Umbilical cord (tissue), 2 donors: ENCODE measurements at places on chromosomes 5 and 9.

DNA sequence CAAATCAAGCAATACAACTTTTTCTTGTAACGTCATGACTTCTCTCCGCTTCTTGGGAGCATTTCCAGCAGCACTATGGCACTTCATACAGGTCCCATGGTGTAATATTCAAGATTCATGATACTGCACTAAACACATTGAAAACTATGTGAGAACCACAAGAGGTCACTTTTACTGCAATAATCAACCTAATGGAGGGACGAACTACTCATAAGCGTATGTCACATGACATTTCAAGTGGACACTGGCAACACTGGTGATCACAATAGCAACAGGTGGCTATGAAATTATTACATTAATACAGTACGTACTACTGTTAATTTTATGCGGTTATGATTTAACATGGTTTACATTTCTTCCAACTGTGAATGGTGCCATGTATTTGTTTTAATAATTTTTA, 78.6 kb upstream of the TBC1D9B start:
- peak; percentile 24 for DNase-seq

- no peak for DNase-seq
Observed at GRCh38 chr9:14310311-14310710, 3.6 kb downstream of the NFIB start.

DNA sequence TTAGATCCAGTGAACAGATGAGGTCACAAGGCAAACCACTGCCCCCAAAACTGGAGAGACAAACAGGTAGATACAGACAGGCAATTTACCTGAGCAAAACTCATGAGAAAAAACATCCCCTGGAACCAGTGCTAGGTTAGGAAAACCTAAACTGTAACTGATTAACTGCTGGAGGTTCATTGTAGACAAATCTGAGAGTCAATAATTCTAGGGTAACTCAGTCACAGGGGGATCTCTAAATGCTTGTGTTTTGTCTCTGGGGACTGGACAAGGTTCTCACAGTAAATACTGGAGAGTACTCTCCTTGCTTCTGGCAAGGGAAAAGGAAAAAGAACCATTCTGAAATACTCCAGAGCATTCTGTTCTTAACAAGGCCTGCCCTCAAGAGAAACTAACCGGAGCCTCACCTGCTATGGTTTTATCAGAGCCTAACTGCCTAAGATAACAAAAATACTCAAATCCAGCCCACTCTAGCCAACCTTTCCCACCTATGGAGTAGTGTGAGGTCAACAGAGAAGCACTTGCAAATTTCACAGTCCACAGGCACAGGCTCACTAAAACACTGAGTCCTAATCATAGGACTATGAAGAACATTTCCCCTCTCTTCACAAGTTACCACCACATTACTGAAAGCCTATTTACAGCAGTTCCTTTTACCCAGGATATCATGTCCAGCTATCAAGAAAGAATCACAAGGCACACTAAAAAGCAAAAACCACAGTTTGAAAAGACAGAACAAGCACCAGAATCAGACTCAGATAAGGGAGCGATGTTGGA, 139.9 kb upstream of the ACOT12 start:
- DNase-seq, result no peak

DNA sequence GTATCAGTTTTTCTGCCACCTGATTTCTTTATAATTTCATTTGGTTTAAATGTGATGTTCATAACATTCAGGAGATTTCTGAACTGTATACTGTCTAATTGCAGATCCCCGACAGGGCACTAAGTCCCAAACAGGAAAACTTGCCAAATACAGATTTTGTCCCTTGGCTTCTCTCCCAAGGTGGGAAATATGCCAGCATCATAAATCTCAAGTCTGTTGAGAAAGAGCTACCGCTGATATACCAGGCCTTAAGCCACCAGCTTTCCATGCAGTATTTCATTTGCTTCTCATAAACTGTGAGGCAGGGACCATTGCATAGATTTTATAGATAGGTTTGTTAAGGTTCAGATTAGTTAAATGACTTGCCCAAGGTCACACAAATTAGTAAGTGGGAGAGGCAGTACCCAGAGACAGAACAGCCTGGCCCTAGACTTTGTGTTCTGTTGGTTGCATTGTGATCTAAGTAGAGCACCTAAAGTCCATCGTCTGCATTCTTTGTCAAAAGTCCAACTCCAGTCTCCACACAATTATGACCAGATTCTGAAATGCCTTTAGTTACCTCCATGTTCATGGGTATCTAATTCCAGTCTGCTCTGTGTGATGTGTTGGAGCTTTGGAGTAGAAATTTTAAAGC, 16.2 kb downstream of the GPR21 start:
- DNase-seq, result peak; percentile 91

- no peak for DNase-seq
Observed at GRCh38 chr5:116378777-116379121, 195.9 kb downstream of the SEMA6A start.

GRCh38 chr9:4630836-4631235, 31.3 kb upstream of the PLPP6 start:
- DNase-seq, result no peak

- DNase-seq, result peak; percentile 8
Observed at GRCh38 chr9:128818839-128819715, 777 bp downstream of the ENDOG start.

- peak; percentile 39 for DNase-seq
Observed at GRCh38 chr5:17361331-17361730, 136.7 kb upstream of the TAF11L2 start.

DNA sequence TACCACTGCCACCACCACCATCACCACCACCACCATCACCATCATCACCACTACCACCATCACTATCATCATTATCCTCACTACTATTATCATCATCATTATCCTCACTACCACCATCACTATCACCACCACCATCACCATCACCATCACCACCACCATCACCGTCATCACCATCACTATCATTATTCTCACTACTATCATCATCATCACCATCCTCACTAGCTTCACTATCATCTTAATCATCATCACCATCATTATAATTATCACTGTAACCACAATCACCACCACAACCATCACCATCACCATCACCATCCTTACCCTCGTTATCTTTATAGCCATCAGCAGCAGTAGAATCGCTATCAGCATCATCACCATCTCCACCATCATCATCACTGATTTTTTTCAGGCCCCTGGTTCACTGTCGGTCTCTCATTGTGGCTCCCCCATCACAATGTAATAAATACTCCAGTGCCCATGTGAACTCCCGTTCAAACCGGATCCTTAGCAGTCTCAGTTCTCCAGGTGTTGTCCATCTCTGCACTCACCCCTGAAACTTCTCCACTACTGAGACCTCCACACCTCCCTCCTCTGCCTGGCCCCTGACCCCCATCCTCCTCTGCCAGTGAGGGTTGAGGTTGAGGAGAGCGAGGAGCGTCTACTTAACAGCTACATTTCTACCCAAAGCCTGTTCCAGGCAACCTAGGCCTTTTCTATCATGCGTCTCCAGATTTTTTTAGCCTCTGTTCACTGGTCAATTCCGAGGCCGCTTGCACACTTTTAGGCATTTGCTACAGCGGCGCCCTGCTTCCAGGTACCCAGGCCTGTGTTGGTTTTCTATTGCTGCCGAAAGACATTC, 238.2 kb downstream of the PBX3 start:
- no peak for DNase-seq

- DNase-seq, result no peak
Observed at GRCh38 chr9:129604056-129604765, 16.7 kb downstream of the C9orf50 start.

GRCh38 chr9:36964791-36965190, 69.3 kb downstream of the PAX5 start:
- no peak for DNase-seq

- DNase-seq, result no peak
Observed at GRCh38 chr9:91885746-91886413, 64.1 kb downstream of the ROR2 start.

- DNase-seq, result no peak
Observed at GRCh38 chr5:143488381-143488780, 84.9 kb upstream of the NR3C1 start.

DNA sequence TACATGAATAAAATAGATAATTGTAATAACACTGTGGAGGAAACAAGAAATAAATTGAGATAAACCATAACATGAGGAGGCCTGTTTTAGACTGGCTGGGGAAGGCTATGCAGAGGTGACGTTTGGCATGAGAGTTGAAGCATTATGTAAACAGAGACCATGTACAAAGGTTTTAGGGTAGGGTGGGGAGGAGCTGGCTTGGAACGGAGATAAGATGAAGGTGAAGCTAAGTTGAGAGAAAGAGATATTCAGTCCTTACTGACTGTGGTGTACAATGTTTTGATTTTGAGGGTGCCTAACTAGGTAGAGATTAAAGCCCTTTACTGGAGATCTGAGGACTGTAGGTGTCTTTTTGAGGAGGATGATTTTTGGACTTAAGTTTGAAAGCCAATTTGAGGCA, 17.8 kb downstream of the MAN2A1 start:
- no peak for DNase-seq

GRCh38 chr5:126656401-126657007, 55.8 kb downstream of the PHAX start:
- peak; percentile 48 for DNase-seq

GRCh38 chr9:6893350-6894131, 135.8 kb downstream of the KDM4C start:
- DNase-seq, result no peak

DNA sequence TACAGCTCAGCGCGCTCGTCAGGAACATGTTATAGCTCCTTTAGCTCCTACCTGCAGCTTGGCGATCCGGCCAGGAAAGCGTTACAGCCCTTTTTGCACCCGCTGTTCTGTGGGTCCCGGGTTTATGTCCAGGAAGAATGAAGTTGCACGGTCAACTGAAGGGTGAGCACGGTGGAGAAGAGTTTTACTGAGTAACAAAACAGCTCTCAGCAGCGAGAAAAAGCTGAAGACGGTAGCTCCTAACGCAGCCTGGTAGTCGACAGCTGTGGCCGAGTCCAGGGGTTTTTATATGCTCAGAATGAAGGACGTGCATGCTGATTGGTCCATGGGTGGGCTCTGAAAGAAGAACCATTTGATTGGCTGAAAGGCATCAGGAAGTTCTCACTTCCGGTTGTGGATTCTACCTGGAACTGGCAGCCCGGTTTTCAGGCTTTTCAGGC, 1830.1 kb upstream of the NUDT12 start:
- DNase-seq, result no peak

- DNase-seq, result peak; percentile 80
Observed at GRCh38 chr9:87343816-87344430, 153.7 kb upstream of the DAPK1 start.

DNA sequence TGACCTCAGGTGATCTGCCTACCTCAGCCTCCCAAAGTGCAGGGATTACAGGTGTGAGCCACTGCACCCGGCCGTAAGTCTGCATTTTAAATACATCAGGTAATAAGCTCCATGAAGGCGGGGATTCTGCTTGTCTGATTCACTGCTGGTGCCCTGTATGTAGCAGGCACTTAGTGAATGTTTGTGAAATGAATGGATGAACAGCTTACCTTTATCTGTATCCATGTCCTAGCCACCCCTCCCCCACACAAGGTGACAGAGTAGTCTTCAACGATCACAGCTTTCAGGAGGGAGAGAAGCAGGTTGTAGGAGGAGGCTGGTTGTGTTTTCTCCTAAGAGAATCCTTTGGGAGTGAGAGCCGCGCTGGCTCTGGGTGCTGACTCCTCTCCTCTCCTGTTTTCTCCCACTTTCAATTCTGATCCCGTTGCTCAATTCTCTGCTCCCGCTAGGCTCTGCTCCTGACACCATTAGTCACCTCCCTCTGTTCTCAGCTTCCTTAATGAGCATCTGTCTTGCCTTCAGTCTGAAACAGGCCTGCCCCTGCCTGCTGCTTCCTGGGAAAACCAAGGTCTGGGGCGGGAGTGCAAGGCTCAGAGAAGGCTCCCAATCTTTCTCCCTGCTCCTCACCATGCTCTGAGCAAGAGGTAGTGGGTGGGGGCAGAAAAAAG, 88.8 kb upstream of the CTNNA1 start:
- DNase-seq, result no peak

GRCh38 chr5:81675420-81675819, 75.5 kb downstream of the SSBP2 start:
- no peak for DNase-seq

- DNase-seq, result no peak
Observed at GRCh38 chr9:132547976-132548730, 34.3 kb upstream of the BARHL1 start.

DNA sequence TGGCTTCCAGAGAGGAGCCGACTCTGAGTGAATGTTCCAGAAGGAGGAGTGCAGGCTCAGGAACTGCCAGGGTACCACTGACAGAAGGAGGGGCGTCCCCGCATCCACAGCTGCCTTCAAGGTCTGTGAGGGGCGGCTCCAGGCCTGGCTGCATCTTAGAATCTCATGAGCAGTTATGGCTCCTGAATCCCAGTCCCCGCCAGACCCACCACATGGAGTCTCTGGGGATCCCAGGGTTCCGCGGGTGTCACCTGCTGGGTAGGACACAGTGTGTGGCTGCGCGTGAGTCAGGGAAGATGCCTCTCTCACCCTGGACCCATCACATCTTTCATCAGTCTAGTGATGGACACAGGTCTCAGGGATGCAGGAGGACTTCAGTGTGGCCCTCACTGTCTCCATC, 79.2 kb downstream of the COL5A1 start:
- DNase-seq, result no peak

DNA sequence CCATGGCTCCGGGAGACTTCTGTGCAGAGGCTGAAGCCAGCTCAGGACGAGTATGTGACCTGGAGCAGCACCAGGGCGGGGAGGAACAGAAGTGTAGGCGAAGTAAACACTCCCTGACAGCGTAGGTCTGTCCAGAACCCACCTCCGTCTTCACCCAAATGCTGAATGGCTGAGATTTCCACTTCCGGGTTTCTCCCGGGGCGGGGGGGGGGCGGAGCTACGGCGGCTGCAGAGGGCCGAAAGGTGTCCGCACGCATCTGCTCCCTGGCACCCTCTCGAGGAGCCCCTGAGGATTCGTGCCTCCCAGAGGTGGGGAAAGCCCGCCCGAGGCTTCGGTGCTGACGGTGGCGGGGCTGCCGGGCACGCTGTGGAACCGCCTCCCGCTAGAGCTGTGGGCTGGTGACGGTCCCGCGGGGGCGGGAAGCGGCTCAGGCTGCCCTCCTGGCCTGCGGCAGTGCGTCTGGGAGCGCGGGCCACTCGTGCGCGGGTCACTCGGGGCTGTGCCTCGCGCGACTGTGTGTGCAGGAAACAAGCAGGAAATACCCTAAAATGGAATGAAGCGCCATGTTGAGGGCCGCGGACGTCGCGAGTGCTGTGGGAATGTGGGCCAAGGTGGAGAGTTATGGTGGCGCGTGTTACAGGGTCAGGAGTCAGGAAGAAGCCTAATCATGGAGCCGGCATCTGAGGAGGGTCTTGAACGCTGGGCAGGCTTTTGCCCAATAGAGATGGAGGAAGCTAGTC, 1425.4 kb downstream of the FOXD4L5 start:
- peak; percentile 1 for DNase-seq

DNA sequence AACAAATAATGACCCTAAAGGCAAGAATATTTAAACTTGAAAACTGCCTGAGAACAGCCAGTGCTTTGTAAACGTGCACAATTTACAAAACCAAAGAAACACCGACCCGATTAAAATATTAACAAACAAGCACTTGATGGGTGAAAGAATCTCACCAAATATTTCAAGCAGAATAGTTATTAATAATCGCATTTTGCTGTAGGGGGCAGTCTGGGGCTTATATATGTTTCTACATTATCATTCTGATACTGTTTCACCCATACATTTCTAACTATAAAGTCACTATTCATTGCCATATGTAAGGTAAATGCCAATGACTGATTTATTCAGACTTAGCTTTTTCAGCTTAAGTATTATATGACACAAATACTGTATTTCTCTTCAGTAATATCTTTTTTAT, 37.7 kb downstream of the UBAP2 start:
- no peak for DNase-seq
